ENCODE measurements at places on chromosomes 5 and 9.

- DNase-seq: no peak
Observed at GRCh38 chr5:157735991-157736390, 4.8 kb downstream of the THG1L start.

DNA sequence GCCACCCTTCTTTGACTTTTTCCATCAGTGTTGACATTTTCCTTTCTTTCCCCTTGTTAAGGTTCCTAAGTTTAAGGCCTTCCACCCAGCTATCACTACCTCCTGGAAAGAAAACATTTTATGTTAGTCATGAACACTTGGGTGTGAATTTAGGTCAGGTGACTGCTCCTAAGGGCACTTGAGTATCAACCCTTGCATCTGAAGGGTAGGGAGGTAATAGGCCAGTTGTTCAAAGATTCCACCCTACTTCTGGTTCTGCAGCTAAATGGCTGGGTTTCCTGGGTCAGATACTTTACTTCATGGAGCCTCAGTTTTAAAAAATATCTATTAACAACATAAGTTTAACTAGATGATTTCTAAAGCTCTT is 49.1 kb upstream of the OSMR start:
- no peak for DNase-seq

GRCh38 chr9:135290086-135290485 is 189.5 kb upstream of the PPP1R26 start:
- DNase-seq: no peak

DNA sequence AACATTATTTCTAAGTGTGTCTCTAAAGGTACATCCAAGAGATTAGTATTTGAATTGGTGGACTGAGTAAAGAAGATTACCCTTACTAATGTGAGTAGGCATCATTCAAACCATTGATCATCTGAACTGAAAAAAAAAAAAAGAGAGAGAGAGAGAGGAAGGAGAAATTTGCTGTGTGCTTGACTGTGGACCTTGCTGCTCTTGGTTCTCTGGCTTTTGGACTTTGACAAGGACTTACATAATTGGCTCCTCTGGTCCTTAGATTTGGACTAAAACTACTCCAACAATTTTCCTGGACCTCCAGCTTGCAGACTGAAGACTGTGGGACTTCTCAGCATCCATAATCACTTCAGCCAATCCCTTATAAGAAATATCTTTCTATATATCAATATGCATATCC is 1091.9 kb upstream of the EDIL3 start:
- no peak for DNase-seq

- no peak for DNase-seq
Observed at GRCh38 chr9:26750162-26750561, 142.4 kb downstream of the CAAP1 start.

DNA sequence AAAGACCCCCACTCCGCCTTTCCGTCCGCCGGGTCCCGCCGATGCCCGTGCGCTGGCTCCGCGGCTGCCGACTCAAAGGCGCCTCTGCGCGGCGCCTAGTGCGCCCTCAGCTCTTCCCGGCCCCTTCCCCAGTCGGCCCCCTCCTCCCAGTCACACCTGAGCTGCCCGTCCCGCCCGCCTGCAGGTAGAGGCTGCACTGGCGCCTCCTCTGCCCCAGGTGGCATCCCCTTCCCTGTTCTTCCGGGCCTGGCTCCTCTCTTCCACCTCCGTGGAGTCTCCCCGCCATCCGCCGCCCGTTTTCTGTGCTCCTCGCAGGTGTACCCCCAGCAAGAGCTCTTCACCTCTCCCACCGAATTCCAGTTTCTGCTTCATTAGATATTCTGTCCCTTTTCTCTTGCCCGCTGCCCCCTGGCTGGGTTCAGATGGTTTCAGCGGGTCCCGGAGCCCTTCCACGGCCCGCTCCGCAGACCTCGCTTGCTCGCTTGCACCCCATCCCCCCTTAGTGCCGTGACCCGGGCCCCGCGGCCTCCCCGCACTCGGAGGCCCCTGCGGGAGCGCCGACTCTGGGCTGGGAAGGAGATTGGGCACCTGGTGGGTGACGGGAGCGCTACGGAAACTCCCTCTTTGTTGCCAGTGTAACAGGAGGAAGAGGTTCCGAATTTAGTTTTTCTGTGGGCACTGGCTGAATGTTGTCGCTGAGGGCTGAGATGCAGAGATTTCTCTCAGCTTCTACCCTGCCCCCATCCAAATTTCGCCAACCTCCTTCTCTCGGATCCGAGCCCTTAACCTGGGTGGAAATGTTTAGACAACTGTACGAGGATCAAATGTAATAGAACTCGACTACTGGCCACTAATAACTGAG is 809 bp downstream of the SLC44A1 start:
- peak; percentile 38 for DNase-seq

GRCh38 chr5:147162740-147163139 is 72.1 kb upstream of the STK32A start:
- DNase-seq: no peak

DNA sequence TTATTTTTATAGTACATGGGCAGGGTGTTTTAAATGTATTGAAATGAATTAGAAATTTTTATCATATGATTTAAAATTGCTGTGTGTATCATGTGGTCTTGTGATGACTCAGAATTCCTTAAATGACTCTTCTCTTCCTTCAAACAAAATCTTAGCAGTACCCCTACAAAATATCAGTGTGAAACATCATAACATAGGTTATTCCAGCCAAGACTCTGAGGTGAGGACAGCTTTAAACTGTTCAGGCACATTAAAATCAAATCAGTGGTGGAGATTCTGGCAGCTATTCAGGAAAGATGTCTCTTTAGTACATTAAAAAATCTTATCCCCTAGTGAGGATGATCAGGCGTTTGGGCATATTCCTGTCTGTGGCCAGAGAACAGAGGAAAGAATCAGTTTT is 174.0 kb downstream of the MAN2A1 start:
- DNase-seq: no peak

GRCh38 chr5:180786531-180787398 is 15.8 kb downstream of the MGAT1 start:
- peak; percentile 91 for DNase-seq

DNA sequence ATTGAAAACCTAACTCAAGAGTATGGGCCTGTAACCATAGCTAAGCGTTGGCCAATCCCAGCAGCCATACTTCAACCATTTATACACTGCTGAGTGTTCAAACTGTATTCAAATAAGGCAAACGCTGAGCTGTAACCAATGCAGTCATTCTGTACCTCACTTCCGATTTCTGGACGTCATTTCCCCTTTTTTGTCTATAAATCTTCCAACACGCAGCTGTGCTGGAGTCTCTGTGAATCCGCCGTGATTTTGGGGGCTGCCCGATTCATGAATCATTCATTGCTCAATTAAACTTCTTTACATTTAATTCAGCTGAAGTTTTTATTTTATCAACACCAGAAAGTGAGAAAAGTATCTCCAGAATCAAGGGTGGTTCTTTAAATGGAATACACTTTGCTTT is 31.7 kb downstream of the MTX3 start:
- no peak for DNase-seq
